ENCODE measurements at places on chromosomes 1 and 21. TPM values are rescaled to one million over a fixed set of nuclear protein-coding genes. Genes with fewer than 3 reads are reported as not detected.

DNA sequence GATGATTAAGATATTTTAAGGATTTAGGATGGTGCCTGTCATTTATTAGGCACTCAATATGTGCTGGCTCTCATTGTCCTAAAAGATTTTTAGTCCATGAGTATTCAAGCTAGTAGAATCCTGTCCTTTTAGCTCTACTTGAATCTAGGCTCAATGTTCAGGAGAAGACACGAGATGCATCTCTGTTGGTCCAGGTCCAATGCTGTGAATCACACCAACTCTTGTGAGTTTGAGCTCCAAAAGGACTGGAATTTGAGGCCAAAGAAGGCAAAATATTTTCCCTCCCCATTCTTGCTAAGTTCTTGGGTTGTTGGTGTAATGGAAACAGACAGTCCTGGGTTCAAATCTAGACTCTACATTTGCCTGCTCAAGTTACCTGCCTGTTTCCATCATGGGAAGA is 1.4 kb upstream of the PODN start:
- DNase-seq: no peak

DNA sequence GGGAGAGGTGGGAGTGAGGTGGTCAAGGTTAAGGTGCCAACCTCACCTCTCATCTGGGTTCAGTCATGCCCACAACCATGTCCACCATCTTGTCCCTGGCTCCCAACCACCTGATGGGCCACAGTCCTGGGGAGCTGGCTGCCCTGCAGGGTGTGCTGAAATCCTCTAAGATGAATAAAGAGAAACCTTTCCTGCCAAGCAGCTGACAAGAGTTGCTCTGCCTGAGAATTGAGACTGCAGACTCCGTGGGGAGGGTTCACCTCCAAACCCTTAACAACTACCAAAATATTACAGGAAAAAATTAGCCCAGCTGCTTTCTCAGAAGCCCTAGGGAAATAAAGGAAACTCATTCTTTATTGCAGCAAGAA is 15.2 kb upstream of the FGR start:
- DNase-seq: no peak

OR2T35 gene
- not detected for total RNA-seq

- no peak for DNase-seq
These were observed 64.4 kb upstream of the RPL11 start for GRCh38 chr1:23627069-23627735.

DNA sequence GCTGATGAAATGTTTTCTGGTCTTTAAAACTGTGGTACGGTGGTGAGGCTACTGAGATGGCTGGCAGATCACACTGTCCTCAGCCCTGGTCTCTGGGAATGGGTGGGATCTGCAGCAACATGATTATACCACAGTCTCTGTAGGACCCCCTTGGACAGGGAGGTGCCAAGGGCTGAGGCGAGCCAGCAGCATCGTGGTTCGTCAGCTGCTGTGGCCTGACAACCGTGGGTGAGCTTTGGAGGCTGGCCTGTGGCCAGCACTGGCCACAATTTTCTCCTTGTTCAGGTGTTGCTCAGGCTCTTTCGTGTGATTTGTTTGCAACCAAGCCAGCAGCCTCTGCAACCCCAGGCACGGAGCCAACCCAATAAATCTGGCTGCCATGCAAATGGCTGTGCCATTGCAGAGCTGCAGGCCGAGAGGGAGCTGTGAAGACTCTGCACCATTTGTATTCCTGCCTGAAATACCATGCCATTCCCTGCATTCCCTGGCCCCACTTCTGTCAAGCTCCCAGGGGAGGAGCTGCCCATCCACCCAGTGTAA is 70.9 kb downstream of the PCP4 start:
- no peak for DNase-seq

OPTC gene
- not detected for total RNA-seq

LIN28A gene
- not detected for total RNA-seq

PWP2 gene
- total RNA-seq: 7.5 TPM

TMEM50A gene
- total RNA-seq: 67.2 TPM

DNA sequence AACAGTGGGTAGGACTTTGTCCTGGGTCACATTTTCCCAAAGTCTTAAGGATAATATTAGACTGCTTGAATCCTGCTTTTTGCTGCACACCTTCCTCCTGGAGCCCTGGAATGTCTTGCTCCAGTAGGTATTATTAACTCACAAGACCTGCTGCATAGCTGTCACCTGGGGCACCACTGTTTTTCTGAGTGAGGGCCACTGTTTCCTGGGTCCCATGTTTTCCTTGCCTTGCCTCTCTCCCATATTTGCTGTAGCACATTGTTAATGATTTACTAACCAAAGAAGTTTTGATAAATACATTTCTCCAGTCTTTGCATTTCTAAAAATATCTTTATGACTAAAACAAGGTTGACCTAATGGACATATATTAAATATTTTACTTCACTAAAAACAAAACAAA is 22.5 kb upstream of the FCAMR start:
- DNase-seq: no peak

- no peak for DNase-seq
These were observed 838 bp downstream of the TTC34 start for GRCh38 chr1:2800664-2801045.

GRCh38 chr1:52294580-52294979 is 71.4 kb downstream of the CC2D1B start:
- DNase-seq: no peak

APP gene
- 489 TPM for total RNA-seq

ADAMTS4 gene
- 6.8 TPM for total RNA-seq

GRCh38 chr21:26070822-26071425 is 99.6 kb downstream of the APP start:
- DNase-seq: no peak

DNA sequence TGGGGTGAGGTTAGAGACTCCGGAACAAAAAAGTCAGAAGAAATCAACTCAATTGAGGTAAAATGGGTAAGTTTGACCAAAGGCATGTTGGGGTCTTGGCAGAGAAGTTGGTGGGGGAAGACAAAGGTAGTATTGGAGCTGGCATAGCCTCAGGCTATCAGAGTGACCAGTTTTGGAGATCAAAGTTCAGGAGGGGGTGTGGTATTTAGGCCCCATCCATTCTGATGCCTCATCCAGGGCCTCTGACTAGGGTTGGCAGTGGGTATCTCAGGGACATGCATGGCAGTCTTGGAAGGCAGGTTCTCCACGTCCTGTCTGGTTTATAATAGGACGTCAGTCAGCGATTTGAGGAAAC is 73.2 kb upstream of the TRABD2B start:
- no peak for DNase-seq

- no peak for DNase-seq
These were observed 11.6 kb downstream of the SELP start for GRCh38 chr1:169618367-169618766.

GRCh38 chr21:44700101-44701022 is 3.4 kb downstream of the KRTAP10-12 start:
- DNase-seq: no peak

DNA sequence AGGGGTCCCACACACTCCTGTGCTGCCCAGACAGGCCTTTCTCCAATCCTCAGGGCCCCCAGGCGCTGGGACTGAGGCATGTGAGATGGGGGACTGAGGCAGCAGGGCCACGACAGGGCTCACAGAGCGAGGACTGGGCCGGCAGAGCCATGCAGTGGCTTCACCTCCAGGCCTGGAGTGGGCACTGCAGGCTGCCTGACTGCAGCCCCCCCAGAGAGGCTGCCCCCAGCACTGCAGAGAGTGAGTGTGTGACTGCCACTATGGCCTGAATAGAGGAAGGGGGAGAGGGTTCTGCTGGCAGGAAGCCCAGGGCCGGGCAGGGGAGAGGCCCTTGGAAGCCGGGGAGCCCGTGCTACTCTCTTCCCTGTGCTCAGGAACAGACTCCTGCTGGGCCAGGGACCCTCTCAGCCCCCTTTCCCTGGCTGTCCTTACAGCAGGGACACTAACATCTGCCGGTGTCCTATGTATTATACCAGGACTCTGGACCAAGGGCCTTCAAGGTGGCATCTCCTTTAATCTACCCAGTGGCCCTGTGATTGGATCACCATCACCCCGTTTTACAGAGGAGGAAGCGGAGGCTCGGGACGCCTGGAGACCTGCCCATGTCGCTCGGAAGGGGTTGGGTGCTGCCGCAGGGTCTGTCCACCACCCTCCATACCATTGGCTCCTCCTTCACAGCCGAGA is 20.2 kb upstream of the PLEKHG5 start:
- peak; percentile 56 for DNase-seq

MROH9 gene
- not detected for total RNA-seq

- DNase-seq: no peak
These were observed 2.0 kb upstream of the PCBP3 start for GRCh38 chr21:45641480-45642035.

GRCh38 chr1:208534979-208535378 is 290.8 kb upstream of the PLXNA2 start:
- no peak for DNase-seq

LCE6A gene
- total RNA-seq: not detected

DNA sequence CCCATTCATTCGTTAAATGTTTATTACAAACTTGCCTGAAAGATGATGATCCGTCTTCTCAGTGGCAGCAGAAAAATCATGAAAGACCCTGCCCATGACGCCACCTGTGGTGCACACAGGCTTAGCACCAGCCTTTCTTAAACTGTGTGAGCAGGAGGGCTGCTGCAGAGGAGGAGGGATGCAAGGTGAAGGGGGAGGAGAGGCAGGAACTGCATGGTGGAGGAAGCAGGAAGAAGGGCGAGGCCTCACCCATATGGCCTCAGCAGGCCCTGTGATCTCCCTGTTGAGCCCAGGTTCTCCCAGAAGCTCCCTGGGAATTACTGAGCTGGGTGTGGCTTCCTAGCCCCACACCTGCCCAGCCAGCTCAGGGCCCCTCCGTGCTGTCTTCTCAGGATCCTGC is 25.0 kb upstream of the RD3 start:
- no peak for DNase-seq

CD52 gene
- 1.1 TPM for total RNA-seq

- no peak for DNase-seq
These were observed 4.1 kb downstream of the EIF2D start for GRCh38 chr1:206608108-206608698.

GRCh38 chr1:226444901-226445300 is 37.0 kb upstream of the PARP1 start:
- DNase-seq: no peak

GRCh38 chr1:67651031-67651430 is 34.0 kb upstream of the GADD45A start:
- DNase-seq: no peak

NEGR1 gene
- total RNA-seq: 2.4 TPM
